ENCODE measurements at places on chromosomes 13 and 19.

- DNase-seq, result no peak
Measured at GRCh38 chr13:47250146-47250545, 353.3 kb upstream of the HTR2A start.

GRCh38 chr19:18027151-18027550, 19.2 kb downstream of the ARRDC2 start:
- DNase-seq, result no peak

DNA sequence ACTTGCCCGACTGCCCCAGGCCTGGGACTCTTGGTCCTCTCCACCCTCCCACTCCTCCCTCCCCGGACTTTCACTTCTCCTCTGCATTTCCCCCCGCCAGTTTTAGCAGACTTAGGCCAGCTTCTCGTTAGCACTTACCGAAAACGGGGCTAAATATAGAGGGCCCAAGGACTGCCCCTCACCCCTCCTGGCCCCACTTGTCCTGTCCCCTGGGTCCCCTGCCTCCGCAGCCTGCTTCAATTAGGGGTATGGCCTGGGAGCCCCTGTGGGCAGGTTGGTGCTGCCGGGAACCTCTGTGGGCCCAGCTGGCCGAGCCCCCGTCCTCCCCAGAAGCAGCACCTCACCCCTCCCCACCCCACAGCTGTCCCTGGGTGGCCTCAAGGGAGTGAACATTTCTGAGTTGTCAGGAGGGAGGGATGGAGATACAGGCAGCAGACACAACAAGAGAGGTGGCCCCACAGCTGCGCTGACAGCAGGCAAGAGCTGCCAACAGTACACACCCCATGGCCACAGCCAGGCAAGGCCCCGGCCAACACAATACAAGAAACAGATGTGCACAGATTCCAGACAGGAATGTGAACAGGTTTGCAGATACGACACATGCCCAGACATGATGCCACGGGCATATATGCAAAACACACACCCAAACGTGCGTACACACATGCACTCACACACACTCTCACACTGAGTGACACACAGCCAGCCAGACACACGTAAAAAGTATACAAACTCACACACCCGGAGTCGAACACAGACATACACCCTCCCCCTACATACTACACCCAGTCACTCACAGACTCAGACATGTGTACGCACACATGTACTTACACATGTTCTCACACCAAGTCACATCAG, 2.6 kb downstream of the POU2F2 start:
- DNase-seq, result no peak

GRCh38 chr13:95361686-95362085, 60.4 kb upstream of the ABCC4 start:
- DNase-seq, result no peak

GRCh38 chr13:36428086-36428485, 4.2 kb upstream of the CCNA1 start:
- no peak for DNase-seq

DNA sequence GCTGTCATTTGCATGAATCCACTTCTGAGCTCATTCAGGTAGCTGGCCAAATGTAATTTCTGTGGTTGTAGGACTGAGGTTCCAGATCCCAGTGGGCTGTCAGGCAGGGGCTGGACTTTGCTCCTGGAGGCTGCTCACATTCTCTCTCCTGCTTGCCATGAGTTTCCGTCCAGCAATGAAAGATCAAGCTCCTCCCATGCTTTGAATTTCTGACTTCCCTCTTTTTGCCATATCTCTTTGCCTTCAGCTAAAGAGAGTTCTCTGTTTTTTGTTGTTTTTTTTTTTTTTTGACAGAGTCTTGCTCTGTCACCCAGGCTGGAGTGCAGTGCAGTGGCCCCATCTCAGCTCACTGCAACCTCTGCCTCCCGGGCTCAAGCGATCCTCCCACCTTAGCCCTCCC, 76.9 kb downstream of the ING1 start:
- no peak for DNase-seq

DNA sequence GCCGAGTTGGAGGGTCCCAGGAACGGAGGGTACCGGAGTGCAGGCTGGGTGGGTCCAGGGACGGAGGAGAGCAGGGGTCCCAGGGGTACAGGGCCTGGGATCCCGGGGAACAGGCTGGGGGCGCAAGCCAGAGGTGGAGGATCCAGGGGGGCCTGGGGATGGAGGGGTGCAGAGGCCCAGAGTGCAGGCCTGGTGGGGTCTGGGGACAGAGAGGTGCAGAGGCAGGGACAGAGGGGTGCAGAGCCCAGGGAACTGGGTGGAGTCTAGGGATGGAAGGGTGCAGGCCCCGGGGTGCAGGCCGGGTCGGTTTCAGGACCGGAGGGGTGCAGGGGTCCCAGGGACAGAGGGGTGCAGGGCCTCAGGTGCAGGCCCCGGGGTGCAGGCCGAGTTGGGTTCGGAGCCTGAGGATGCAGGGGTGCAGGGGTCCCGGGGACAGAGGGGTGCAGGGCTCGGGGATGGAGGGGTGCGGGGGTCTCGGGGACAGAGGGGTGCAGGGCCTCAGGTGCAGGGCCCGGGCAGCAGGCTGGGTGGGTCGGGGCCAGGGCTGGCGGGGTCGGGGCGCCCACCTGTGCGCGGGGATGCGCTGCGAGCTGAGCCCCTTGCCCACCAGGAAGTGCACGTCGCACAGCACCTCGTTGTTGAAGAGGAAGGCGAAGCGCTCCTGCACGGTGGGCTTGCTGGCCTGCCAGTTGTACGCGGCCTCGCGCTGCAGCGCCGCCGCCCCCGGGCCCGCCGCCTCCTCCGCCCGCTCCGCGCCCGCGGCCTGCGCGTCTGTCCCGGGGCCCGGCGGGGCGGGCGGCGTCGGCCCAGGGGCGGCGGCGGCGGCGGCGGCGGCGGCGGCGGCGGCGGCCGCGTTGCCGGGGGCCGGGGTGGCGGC, 545 bp downstream of the BTBD2 start:
- no peak for DNase-seq

GRCh38 chr13:24353736-24354135, 44.4 kb downstream of the C1QTNF9 start:
- no peak for DNase-seq

GRCh38 chr19:4108767-4109625, 14.9 kb downstream of the MAP2K2 start:
- DNase-seq, result no peak

- no peak for DNase-seq
Measured at GRCh38 chr13:109802936-109803335, 16.6 kb upstream of the IRS2 start.

GRCh38 chr13:92547266-92547665, 679.3 kb upstream of the GPC6 start:
- DNase-seq, result no peak
